NT2/D1 (cell line): ENCODE measurements at places on chromosomes 1 and 21.
A peak's percentile ranks its signal among the peaks of the same experiment; 100 is the strongest.

GRCh38 chr1:28518745-28519341 is 13.0 kb downstream of the RCC1 start:
- DNase-seq: no peak

DNA sequence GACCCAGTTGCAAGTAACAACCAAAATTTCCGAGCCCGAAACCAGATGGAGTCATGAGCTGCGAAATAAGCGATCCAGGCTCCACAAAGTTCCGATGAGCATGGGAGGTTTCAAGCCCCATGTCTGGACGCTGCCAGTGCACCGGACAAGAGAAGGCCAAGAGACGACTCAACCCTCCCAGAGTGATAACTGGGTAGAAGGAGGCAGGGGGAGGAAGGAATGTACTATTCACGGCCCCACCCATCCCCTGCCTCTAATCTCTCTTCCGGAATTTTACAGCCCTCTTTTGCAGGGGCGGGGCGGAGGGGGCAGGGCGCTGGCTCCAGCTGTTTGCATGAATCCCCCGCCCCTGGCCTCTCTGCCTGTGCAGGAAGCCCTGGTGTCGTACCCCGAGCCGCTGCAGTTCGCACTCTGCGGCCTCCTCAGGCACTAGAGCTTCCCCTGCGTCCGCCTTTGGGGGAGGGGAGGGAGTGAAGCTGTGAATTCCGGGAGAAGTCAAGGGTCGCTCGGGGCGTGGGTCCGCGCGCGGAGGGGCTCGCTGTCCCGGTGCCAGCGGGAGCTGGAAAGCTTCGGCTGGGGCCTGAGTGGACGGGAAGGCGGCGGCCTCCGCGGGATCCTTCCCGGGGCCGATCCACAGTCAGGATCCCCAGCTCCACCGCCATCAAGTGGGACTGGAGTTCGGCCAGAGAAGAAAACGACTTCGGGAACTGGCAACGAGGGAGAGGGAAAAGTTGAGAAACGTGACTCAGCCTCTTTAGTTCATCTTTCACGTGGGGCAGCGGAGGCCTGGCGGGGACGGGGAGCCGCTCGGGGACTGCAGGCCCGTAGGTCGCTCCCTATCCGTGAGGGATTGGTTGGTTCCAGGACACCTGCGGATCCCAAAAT is 6.3 kb upstream of the PTP4A2 start:
- peak; percentile 96 for DNase-seq

- DNase-seq: no peak
Measured at GRCh38 chr1:1943834-1944570, 24.9 kb upstream of the TMEM52 start.

GRCh38 chr1:17188217-17188616 is 16.7 kb upstream of the PADI1 start:
- no peak for DNase-seq

GRCh38 chr1:72186733-72187307 is 95.5 kb downstream of the NEGR1 start:
- no peak for DNase-seq

- DNase-seq: no peak
Measured at GRCh38 chr1:90711696-90712095, 5.4 kb downstream of the BARHL2 start.

GRCh38 chr1:20836230-20836629 is 49.1 kb upstream of the HP1BP3 start:
- DNase-seq: no peak

DNA sequence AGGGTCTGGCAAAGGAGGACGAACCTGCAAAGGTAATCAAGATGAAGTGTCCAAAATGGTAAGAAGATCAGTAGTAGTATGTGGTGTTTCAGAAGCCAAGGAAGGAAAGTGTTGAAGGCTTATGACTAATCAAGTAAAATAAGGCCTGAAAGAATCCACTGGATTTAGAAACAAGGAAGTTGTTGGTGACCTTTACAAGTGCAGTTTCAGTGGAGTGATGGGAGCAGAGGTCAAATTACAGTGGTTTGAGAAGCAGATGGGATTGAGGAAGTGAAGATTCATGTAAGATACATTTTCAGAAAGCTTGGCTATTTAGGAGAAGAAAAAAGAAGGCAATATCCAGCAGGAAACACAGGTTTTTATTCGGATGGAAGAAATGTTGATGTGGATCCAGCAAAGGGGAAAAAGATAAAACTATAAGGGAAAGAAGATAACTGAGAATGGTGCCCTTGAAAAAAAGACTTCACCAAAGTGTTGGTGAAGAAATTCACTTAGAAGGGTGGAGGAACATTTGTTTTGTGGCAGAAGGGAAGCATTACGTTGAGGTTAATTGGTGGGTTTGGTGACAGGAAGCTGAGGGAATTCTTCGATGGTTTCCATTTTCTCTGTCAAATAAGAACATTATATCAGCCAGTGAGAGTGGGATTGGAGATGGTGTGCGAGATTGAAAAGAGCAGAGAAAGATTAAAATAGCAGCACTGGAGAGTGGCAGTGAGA is 2.1 kb downstream of the ARMH1 start:
- no peak for DNase-seq

DNA sequence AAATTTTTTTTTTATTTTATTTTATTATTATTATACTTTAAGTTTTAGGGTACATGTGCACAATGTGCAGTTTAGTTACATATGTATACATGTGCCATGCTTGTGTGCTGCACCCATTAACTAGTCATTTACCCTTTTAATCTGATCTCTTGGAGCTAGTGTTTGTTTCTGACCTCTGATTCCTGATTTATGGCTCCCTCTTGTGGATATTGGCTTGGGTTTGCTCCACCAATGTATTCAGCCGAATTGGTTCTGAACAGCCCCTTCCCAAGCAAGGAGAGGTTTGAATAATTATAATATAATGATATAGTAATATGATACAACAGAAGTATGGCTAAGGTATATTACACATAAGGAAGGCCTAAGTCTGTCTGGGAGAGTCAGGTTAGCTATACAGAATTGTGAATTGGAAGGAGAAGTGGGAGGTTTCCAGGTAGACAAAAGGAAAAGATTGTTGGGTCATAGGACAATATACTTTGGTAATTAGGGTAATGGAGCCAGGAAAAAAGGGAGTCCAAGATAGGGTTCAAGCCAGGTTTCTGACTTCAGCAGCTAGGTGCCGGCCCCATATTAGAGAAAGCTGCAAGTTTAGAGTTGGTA is 53.1 kb upstream of the HMCN1 start:
- peak; percentile 56 for DNase-seq

GRCh38 chr1:152442765-152443164 is 28.7 kb upstream of the CRNN start:
- no peak for DNase-seq

GRCh38 chr1:9861360-9861759 is 37.6 kb upstream of the CLSTN1 start:
- no peak for DNase-seq

- DNase-seq: no peak
Measured at GRCh38 chr1:168000656-168001055, 63.8 kb upstream of the MPC2 start.

- DNase-seq: no peak
Measured at GRCh38 chr1:53458634-53459033, 565 bp upstream of the DMRTB1 start.

- no peak for DNase-seq
Measured at GRCh38 chr1:240878631-240879030, 266.7 kb upstream of the GREM2 start.

GRCh38 chr1:47225430-47226100 is 6.5 kb downstream of the TAL1 start:
- no peak for DNase-seq

DNA sequence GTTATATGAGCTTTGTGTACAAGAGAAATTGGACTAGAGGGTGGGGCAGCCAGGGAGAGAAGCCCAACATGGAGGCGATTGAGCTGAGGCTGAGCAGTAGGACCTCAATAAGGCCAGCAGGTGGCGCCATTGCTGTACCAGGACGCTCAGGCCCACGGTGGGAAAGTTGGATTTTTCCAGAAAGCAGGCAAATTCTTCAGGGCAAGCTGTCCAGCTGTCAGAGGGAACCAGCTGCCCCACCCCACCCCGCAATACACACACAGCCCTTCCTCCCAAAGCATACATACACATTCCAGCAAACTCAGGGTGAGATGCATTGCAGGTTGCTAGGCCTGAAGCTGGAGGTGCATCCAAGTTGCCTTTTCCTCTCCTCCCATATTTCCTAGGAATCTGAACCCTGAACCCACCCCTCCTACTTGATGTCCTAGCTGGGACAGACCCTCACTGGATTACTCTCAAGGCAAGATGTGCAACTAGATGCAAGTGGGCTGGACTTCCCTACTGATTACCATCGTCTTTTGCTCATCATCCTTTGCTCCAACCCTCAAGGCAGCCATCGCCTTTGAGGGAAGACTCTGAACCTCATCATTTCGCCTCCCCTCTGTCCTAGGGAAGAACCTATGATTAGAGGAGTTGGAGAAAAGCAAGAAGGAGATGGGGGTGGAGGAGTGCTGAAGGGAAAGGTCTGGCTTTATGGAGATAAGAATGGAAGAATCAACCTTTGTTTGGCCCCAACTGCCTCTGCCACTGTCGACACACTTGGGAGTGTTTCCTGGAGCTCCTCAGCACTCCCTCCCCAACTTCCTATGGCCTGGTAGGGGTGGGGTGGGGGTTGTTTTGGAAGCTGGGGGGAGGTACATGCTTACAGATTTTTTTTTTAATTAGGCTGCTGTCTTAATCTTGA is 25.5 kb downstream of the CD34 start:
- peak; percentile 82 for DNase-seq

DNA sequence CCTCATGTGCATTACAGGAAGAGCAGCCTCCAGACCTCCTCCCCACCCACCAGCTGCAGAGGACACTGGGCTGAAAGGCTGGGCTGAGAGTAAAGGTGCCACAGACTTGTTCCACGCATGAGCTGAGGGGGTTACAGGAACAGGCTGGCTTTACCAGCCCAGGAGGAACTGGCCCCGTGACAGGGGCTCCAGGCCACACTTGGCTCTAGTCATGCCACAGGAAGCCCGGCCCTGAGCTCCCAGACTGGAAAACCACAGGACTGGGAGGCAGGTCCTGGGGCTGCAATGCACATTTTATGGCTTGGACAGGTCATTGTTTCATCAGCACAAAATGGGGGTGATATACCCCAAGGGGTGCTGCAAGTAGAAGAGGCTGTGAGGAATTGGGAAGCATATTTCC is 35.6 kb downstream of the GPA33 start:
- DNase-seq: no peak

DNA sequence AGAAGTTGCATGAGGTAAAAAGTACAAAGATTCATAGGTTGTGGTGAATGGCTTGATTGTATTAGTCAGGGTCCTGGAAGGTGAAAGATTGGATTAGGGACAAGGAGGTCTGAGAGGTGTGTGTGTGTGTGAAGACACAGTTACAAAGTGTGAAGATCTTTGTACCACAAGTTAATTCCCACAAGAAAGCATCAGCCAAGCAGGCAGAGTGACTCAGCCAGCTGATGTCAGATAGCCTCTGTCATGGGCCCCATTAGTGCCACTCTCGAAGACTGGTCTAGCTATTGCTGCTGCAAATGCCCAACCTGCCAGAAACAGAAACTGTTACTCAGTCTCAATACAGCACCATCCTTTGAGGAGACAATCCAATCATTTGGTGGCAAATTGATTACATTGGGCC is 96.5 kb downstream of the DTL start:
- no peak for DNase-seq

DNA sequence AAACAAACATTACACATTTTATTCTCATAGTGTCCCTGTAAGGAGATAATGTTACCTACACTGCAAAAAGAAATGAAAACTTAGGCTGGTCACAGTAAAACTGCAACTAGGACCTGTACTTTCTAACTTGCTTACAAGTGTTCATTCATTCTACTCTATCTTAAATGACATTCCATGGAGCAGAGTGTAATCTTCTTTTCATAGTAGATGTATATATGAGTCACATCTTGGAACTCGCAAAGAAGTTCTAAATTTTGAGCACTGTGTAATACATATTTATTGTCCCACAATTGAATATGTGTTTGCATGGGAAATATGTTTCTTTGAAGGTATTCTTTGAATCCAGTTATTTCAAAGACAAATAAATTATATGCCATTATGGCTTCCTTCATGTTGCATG is 1258.5 kb upstream of the ADGRL2 start:
- no peak for DNase-seq

GRCh38 chr1:160127381-160127780 is 11.8 kb downstream of the ATP1A2 start:
- no peak for DNase-seq

GRCh38 chr1:50208315-50208714 is 99.6 kb downstream of the ELAVL4 start:
- DNase-seq: no peak

- DNase-seq: no peak
Measured at GRCh38 chr21:31282095-31282709, 61.9 kb downstream of the TIAM1 start.

GRCh38 chr21:46065215-46065913 is 32.5 kb upstream of the COL6A2 start:
- no peak for DNase-seq

DNA sequence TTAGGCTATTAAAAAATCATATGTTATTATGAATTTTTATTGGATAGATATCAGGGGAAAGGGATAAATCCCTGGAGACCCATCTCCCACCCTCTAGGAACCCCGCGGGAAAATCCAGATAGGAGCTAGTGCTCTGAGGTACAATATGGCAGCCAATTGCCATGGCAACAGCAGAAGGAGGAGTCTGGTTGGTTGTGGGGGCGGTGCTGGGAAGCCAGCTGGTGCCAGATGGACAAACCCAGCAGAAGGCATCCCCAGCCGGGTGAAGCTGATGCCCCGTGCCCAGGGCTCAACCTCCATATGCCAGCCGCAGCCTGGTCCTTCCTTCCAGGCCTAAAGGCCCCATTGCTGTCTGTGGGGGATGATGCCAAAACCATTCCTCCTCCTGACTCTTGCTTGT is 38.3 kb downstream of the RHBG start:
- no peak for DNase-seq

DNA sequence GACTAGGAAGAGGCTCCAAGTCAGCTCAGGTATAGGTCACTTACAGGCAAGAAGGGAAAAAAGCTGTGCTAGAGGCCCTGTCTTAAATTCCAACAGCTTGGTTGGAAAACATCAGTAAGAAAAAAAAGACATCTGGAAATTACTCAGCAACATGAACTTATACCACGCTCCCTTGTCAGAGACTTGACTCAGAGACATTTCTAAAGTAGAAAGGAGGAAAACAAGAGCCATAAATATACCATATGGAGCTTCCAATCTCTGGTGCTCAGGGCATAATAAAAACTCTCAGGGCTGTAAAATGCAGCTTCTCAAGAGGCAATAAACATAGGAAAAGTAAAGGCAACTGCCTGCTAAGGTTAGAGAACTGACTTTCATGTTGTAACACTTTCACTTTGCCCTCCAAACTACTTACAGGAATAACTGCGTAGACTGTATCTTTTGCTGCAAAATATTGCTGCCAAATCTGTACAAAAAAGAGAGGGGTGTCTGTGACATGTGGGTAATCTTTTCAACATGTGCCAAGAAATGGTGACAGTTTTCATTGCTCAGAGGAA is 14.7 kb downstream of the ATPAF1 start:
- no peak for DNase-seq

- DNase-seq: peak; percentile 51
Measured at GRCh38 chr1:248243204-248243603, 12.0 kb downstream of the OR2M4 start.
